Stimulated activated effector memory CD8-positive, alpha-beta T cell treated with anti-CD3 and anti-CD28 coated beads, Interleukin-12 subunit alpha, Interleukin-12 subunit beta, amount 100 ng/mL, for 72 hours (primary cell): ENCODE measurements at places on chromosomes 6 and 20.

DNA sequence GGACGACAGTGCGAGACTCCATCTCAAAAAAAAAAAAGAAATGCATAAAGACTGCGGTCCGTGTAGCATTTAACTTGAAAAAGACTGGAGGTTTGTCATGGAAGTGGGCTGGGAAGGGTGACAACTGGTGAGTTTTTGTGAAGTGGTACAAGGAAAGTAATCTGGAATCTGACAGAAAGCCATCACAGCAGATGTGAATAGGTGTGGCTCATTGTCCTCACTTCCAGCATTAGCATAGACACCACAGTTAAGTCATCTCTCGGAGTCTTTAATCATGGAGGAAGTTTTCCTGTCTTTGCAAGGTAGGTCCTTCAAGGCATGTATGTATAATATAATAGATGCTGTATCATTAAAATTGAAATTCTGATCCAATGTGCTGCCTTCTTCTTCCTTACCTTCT is 453.2 kb downstream of the TFAP2A start:
- DNase-seq = no peak

GRCh38 chr20:32632461-32633354 is 41.0 kb downstream of the C20orf203 start:
- DNase-seq = no peak

DNA sequence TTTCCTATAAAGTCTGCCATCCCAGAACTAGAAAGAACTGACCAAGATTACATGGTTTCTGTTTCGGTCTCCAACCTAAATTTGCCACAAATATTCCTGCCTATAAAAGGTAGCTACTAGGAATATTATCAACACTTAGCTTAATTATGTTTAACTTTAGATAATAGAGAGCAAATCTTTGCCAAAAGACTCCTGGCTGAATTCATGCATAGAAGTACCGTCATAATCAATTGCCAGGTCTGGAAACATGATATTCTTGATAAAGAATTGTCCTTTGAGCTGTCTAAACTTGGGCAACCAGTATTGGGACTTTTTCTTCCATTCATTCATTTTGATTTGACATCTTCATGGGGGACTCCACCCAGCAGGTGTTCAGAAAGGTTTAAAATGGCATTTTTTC is 22.4 kb downstream of the CALHM6 start:
- no peak for DNase-seq

DNA sequence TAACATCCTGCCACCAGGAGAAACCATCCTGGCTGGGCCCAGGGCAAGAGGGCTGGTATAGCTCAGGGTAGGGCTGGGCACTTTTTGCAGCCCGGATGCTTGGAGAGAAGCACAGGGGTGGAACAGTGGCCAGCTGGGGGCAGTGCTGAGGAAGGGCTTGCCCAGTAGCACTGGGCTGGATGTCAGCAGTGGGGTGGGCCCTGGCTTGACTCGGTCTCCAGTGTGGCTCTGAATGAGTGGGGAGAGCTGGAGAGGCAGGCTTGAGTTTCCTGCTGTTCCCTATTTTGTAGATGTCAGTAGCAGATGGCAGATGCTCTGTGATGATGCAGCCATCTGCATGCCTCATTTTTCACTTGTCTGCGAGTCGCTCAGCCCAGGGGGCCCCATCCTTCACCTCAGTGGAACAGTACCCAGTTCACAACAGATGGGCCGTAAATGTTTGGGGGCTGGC is 56.3 kb upstream of the TULP1 start:
- DNase-seq = peak; percentile 63
